ENCODE measurements at places on chromosomes 1 and 21.
A peak's percentile ranks its signal among the peaks of the same experiment; 100 is the strongest.

GRCh38 chr1:209431402-209431801 is 152.1 kb upstream of the CAMK1G start:
- no peak for DNase-seq

- DNase-seq: no peak
Measured at GRCh38 chr1:159171254-159171687, at the start of gene CADM3. Gene CADM3 (plus strand): TSS chr1:159171615. CDS start chr1:159171766, 151 bp downstream.

- peak; percentile 15 for DNase-seq
Measured at GRCh38 chr1:160211046-160211790, 6.0 kb downstream of the PEA15 start.

- no peak for DNase-seq
Measured at GRCh38 chr1:18440385-18441226, 40.1 kb upstream of the KLHDC7A start.

DNA sequence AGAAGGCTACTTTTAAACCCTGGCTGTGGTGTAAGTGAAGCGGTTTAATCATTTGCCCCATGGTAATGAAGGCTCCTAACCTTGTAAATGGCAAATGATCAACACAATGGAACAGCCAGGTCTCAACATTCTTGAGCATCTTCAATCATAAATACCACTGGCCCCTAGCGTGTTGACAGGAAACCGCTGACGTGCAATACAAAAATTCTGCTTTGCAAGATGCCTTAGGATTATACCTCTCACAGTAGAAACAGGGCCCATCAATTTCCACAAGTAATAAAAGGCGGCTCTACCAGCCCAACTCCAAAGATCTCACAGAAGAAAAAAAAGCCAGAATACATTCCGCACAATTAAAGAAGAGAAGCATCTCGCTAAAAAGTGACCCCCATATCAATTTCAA is 32.8 kb downstream of the LGALS8 start:
- DNase-seq: no peak

DNA sequence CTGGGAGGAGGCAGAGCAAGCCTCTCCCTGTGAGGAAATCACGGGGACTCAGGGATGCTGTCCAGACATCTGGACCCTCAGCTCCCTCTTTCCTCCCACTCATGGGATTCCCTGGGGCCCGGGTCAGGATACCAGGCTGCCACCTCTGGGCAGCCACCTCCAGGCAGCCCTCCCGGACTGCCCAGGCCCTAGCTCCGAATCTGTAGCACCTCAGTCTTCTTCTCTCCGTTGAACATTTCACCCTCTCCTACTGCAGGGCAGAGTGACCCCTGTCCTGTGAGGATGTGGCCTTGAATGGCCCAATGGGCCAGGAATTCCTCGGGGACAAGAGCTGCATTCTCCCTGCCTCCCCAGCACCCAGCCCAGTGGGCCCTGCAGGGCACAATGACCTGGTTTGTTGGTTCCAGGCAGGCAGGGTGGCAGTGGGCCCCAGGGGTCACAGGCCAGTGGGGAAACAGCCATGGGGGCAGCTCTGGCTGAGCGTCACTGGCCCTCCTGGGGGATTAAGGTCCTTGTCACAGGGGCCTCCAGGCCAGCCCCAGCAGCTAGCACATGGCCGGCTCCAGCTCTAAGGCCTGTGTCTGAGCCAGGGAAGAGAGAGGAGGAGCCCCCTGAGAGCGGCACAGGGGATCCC is 9.5 kb upstream of the TTC34 start:
- no peak for DNase-seq

- DNase-seq: no peak
Measured at GRCh38 chr1:3905266-3905952, 5.3 kb upstream of the C1orf174 start.

DNA sequence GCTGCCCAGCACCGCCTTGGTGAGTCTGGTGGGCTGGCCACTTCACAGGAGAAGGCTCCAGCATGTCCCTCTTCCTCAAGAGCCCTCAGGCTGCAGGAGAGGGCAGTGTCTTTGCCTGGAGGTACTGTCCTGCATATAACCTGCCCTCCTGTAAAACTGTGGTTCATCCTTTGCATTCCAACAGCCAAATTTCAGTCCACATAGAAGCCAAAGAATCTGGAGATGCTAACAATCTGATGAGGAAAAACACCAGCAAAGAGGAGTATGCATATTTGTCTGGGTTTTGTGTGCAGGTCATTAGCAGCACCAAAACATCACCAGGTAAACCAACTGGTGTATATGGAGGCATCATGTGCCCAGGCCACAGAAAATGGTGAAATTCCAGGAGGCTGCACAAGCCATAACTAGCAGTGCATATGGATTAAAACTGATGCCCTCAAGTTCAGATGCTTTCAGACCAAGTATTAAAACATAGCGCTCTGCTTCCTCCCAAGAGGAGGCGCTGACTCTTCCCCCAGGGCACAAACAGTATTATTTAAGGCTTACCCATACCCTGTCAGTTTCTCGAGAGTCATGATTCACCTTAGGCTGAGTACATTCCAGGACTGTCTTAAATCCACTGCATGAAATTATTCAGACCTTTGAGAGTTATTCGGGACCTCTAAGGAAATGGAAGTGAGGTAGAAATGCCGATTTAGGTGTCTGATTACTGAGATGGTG is 150.5 kb upstream of the COA6 start:
- DNase-seq: peak; percentile 41

DNA sequence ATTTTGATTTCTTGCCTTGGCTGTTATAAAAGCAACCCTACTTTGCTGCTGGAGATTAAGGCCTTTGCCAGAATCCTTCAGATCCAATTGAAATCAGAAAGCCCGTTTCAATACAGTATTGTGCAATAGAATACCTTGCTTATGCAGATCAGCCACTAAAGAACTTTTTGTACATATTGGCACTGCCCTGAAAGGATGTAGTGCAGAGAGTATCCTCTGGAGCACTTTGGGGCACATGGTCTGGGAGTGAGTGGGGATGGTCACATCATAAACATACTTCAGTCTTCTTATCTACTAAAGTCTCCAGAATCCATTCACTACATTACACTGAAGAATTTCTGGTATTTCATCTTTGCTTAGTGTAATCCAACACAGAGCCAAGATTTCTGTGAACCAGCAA is 189.0 kb downstream of the CENPF start:
- DNase-seq: peak; percentile 63

DNA sequence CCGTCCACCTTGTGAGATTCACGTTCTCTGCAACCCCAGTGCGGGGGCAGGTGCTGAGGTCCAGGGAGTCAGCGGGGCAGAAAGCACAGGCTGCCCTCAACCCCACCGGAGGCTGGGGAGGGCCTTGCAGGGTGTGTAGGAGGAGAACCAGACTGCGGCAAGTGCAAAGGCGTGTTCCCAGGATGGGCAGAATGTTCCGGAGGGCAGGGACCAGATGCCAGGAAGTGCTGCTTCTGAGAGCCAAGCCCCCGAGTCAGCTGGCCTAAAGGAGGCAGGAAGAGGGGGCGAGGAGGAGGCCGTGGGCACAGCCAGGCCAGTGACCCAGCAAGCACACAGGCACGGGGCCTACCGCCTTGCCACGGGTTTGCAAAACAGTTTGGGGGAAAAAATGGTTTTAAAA is 193.8 kb upstream of the AJAP1 start:
- no peak for DNase-seq

GRCh38 chr1:210246447-210246846 is 13.9 kb downstream of the SERTAD4 start:
- peak; percentile 74 for DNase-seq

GRCh38 chr1:150068109-150068435 is 496 bp downstream of the VPS45 start:
- DNase-seq: no peak

GRCh38 chr1:43302201-43302600 is 1.4 kb downstream of the TIE1 start:
- DNase-seq: no peak

GRCh38 chr1:200143347-200143746 is 115.8 kb downstream of the NR5A2 start:
- DNase-seq: no peak

DNA sequence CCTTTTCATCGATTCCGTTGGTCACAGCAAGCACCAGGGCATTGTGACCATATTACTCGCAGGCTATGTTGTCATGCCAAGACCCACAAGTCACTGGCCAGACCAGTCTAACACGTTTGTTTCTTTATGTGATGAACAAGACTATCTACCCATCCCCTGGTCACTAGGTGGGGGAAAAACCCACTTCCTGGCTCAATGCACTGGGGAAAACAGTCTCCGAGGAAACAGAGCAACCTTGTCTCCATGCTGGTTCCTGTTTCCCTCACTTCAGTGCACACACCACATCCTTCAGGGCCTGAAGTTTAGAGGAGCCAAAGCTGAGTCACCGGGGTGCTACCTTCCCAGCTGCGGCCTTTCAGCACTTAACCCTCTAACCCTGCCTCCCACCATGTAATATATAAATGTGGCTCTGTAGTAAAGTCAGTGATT is 20.9 kb downstream of the ERICH3 start:
- peak; percentile 81 for DNase-seq

DNA sequence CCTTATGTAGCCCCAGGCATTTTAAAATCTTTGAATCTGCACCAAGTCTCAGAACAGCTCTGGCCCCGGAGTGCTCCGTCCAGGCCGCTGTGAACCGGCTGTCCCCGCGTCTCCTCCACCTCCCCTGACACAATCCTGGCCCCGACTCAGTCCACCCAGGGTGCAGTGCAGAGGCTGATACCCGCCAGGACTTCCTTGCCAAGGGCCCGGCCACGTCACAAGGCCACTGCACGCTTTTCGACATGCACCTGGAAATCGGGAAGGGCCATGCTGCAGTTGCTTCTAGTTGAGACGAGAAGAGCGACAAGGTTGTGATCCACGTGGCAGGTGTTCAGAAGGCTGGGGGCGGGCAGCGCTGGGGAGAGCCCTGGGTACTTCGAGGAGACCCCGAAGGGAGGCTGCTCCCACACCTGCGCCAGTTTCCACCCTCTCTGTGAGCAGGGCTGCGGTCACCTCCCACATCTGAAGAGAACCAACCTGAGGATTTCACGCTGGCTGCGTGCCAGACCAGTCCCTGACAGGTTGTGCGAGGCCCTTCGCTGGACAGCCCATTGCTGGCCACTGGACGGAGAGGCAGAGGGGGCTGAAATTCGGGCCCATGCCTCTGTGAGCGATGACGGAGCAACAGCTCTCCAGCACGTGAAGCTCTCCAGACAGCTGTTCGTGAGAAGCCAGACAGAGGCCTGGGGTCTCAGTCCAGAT is 6.7 kb downstream of the VWA1 start:
- no peak for DNase-seq

GRCh38 chr1:111625276-111625675 is 5.7 kb downstream of the RAP1A start:
- no peak for DNase-seq

- peak; percentile 4 for DNase-seq
Measured at GRCh38 chr1:38135625-38136414, 89.2 kb upstream of the POU3F1 start.

DNA sequence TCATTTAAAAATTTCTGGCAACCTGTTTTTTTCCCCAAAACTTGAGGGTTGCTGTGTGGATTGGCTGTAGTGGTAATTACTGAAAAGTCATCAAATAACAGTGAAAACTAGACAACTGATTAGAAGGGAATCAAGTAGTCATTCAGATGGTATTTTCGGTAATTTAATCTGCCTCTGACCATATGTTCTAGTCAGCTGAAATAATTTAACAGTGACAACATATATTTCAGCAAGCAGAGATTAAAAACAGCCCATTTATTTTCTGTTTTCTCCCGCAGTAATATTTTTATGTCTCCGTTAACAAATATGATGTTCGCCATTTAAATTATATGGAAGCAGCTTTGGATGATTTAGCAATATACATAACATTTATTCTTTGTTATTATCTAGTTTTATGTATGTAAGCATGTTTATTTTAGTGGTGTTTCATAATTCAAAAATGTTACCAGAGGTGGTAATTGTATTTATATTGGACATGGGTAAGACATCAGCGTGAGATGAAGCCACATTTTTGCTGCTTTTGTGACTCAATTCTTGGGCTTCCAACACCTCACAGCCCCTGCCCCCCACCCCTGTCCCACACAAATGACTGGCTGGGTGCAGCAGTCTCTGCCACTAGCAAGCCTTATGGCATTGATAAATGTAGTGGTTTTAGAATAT is 104.4 kb downstream of the GALNT2 start:
- peak; percentile 92 for DNase-seq

DNA sequence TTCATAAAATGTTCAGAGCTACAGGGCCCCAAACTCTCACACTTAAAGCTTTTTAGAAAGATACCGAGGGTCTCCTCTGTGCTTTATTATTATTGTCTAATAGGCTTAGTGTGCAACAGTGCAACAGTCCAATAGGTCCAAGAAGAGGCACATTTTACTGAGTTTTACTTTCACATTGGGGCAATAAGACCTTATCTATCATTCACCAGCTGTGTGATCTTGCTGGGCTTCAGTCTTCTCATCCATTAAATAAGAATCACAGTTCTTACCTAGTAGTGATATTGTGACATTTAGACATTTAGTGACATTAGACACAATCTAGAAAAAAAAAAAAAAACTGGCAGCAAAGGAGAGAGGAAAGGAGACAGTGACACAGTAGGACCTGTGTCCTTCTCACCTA is 175.8 kb upstream of the NFIA start:
- no peak for DNase-seq

GRCh38 chr1:1402072-1402900 is 3.2 kb upstream of the CCNL2 start:
- DNase-seq: peak; percentile 55

- DNase-seq: peak; percentile 91
Measured at GRCh38 chr1:201267481-201268229, 15.7 kb upstream of the PKP1 start.

DNA sequence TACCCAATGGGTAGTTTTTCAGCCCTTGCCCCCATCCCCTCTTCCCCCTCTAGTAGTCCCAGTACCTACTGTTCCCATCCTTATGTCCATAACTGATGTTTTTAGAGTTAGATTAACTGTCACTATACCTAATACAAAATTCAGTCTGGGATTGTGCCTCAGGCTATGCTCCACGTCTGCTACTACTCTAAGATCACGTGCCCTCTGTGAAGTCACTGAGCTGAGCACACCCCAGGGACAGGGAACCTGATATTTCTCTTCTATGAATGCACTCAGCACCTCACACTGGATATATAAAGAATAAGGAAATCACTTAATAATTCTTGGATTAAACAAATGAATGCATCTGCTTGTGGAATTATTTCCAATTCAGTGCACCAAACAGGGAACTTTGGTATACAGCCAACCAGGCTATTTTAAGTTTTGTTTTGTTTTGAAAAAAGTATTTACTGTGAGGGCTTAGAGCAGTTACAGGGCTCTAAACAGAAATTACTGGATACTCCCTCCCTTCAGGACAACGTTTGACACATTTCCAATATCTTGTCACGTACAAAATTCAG is 307.9 kb downstream of the SMYD3 start:
- peak; percentile 22 for DNase-seq

- peak; percentile 70 for DNase-seq
Measured at GRCh38 chr1:236039740-236040685, 24.9 kb downstream of the NID1 start.

All from EH (cell line).